ENCODE measurements at places on chromosomes 3 and 15.

GRCh38 chr3:122255757-122256439, 69.2 kb upstream of the CSTA start:
- DNase-seq: no peak

DNA sequence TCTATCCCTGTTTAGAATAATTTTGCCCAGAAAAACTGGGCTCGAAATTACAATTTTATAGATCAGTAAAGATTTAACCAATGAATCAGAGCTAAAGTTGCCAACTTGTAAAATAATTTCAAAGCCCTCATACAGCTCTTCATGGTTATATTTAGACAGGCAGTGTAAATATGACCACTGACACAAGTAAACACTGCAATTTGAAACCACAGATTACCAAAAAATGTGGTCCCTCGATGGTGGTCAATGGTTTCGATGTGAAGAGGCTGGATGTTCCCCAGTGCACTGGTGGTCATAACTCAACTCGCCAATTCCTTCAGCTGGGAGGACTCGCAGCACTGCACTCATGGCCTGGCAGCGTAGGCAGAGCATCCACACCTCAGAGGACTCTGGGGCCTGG, 28.6 kb downstream of the LRTM1 start:
- no peak for DNase-seq

DNA sequence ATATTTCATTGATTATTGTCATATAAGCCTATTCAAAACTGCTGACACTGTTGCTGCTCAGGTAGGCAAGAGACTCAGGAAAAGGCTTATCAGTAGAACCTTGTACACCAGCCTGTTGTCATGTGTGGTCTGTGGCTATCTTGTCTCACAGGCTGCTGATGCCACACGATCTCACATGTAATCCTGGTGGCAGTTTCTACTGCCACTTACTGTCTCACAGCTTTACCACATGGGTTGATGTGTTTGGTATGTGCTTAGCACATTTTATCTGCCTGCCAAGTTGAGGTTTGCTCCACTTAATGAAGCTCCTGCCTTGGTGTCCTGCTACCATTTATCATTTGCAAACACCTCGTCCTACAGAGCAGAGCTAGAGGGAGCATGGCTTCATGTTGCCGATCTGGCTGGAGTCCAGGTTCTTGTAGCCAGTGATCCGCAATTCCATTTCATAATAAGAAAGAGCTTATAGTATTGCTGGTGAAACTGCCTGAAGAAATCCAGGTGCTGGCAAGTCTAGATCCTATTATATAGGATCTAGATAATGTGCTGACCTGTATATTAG, 637.9 kb downstream of the NLGN1 start:
- peak; percentile 5 for DNase-seq

DNA sequence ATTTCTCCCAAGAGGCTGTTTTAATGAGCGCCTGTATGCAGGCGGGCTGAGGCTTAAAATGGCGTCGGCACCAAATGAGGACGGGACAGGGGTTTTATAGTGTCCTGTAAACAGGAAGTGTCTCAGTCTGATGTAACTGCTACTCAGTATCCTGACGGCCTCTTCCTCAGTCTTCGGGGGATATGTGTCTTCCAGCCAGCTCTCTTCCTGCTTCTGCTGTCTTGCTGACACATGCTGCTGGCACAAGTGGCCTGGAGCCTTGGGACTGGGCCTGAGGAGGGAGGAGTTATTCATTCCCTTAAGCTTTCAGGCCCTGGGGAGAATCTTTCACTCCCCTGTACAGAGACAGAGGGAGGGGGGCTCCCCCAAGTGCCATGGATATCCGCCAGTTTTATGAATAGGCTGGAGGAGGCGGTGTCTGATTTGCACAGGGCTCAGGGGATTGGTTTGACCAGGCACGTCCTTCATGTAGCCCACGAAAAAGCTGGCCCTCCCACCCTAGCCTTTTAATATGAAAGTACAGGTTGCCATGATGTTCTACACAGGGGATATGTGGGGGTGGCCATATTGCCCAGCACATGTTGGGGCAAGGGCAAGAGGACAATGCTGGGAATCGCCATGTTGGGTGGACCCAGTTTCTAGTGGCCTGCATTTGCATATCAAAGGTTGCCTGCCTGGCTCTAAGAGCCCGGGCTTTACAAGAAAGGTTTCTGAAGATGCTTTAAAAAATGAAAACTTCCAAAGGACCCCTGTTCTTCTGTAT, 19.9 kb downstream of the NDUFB4 start:
- peak; percentile 78 for DNase-seq

GRCh38 chr3:58074997-58075396, 66.8 kb downstream of the FLNB start:
- DNase-seq: no peak

- no peak for DNase-seq
These were observed 36.7 kb downstream of the VGLL3 start for GRCh38 chr3:86954226-86954625.

DNA sequence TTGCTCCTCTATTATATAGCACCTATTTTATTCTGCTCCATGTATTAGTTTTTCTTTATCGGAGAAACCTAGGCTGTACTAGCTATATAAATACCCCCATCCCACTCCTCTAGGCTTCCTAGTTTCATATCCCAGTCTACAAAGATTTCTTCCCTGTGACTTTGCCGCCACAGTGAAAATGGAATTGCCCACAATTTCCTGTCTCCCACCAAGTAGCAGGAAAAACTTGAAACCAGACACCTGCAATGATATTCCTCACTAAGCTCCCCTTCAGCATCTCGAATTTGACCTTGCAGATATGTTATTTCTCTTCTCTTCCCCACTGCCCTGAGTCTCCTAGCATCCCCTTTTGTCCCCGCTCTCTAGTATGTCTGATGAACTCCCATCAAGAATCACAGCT, 685.8 kb upstream of the CCDC54 start:
- no peak for DNase-seq

DNA sequence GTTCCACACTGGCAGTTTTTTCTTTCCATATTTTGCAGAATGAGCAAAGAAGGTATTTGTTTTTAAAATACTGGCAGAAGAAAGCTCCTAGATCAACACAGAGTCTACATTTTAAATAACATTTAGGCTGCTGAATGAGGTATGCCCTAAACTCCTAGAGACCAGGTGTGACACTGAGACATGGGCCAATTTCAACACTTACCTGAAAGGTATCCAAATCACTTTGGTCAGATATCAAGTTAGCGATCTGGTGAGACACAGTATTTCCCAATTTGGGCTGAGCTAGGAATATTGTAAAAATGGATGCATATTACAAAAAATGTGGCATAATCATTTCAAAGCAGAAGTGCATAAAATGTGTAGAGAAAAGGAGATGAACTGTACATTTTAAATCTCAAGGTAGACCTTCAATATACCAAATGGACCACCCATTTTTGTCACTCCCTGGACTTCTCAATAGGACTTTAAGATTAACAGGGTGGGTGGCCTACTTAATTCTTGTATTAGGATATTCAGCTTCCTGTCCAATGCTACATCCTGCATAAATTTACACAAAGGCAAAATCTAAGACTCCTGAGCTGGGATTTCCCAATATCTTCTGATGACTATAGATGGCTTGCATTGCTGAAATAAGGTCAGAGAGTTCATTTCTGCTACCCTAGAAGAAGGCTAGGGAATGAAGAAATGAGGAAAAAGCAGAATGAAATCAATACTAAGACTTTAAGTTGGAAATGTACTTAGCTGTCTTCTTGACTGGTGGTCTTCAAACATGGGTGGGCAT, 487.8 kb downstream of the FOXP1 start:
- peak; percentile 43 for DNase-seq

- no peak for DNase-seq
These were observed 9.5 kb upstream of the PAK6 start for GRCh38 chr15:40229316-40229715.

DNA sequence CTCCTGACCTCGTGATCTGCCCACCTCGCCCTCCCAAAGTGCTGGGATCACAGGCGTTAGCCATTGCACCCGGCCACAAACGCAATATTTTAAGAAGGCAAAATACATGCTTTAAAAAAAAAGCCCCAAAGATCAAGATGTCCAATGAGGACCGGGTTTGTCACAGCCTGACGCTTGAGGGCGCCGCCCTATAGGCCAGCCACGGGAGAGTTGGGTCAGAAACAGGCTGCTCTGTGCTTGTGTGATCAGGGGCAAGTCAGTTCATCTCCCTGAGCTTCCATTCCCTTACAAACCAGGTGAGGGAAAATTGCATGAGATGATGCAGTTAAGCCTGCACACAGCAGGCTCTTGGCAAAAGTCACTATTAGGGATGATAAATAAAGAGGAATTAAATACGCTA, 23.9 kb downstream of the FAM174B start:
- DNase-seq: no peak
